ENCODE measurements at places on chromosomes 7 and 10.

- no peak for DNase-seq
These were observed 9.6 kb upstream of the CFAP70 start for GRCh38 chr10:73368238-73368637.

GRCh38 chr10:3755440-3756359 is 29.3 kb downstream of the KLF6 start:
- no peak for DNase-seq

- DNase-seq: no peak
These were observed 135.7 kb upstream of the MGMT start for GRCh38 chr10:129331207-129331838.

DNA sequence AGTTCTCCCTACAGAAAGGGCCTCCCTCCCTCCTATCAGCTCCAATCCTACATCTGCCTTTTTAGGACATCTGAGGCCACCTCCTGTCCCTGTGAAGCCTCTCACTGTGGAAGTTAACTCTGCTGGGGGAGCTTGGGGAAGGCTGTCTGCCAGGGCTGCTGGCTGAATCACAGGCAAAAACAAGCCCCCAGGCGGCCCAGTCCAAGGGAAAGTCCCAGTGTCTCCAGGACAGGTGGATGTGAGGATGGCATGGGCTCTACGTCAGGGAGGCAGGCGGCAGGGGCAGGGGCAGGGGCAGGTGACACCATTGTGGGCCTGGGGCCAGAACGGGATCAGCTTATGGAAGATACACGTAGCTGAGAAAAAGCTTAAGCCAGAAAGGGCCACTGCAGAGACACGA is 240.2 kb downstream of the MAD1L1 start:
- DNase-seq: no peak

- DNase-seq: no peak
These were observed 159.2 kb upstream of the PLXNA4 start for GRCh38 chr7:132735476-132735875.

- DNase-seq: peak; percentile 38
These were observed 187.1 kb downstream of the KIF20B start for GRCh38 chr10:89888321-89889070.

DNA sequence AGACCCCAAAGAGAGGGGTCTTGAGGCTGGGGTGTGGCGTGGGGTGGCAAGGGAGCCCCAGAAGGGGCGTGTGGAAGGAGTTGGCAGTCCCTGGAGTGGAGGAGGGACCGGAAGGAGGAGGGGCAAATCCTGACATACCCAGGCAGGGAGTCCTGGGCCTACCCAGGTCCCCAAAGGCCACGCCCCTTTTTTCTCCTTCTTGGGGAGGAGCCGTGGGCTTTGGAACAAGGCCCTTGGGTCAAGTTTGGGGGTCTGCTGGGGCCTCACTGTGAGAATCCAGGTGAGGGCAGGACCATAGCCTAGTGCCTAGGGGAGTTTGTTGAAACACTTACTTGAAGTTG is 1.2 kb upstream of the SMARCD3 start:
- DNase-seq: peak; percentile 20

GRCh38 chr7:53947732-53948131 is 594.4 kb upstream of the VSTM2A start:
- DNase-seq: no peak

GRCh38 chr10:131146790-131147189 is 164.7 kb downstream of the TCERG1L start:
- DNase-seq: no peak

DNA sequence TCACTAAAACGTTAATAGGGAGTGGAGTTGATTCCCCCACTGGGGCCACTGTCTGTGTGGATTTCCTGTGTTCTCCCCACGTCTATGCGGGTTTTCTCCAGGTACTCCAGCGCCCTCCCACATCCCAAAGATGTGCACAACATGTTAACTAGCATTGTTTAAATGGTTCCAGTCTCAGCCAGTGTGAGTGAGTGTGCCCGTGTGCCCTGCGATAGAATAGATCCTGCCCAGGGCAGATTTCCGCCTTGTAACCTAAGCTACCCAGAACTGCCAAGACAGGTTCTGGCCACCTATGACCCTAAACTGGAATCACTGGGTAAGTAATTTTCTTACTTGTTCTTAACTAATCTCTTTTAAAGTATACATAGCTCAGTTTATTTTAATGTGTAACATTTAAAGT is 58.5 kb downstream of the CCDC6 start:
- no peak for DNase-seq

- peak; percentile 50 for DNase-seq
These were observed 349.0 kb downstream of the SORCS1 start for GRCh38 chr10:106815427-106816043.

- DNase-seq: peak; percentile 97
These were observed 31.5 kb downstream of the PIK3AP1 start for GRCh38 chr10:96688789-96689188.

DNA sequence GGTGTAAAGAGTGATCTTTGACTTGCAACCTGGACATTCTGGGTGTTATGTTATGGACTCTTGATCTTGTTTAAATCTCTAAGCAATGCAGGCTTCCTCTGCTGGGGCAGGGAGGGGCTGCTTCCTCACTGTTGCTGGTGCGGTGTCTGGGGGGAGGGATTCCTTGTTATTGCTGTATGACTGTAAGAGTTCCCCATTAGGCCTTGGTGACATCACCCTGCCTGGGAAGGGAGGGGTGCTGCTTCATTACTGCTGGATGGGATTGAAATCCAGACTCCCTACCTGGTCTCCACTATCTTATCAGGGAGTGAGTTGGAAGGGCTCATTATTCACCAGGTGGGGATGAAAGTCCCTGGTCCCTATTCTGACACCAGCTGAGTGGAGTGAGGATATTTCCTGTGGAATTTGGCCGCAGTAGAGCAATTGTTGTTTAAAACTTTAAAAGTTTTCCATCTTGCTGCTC is 8.8 kb downstream of the OGDH start:
- peak; percentile 73 for DNase-seq

GRCh38 chr7:26616235-26616634 is 248.2 kb downstream of the SKAP2 start:
- no peak for DNase-seq

- DNase-seq: no peak
These were observed 458.1 kb downstream of the RPS24 start for GRCh38 chr10:78491812-78492211.

DNA sequence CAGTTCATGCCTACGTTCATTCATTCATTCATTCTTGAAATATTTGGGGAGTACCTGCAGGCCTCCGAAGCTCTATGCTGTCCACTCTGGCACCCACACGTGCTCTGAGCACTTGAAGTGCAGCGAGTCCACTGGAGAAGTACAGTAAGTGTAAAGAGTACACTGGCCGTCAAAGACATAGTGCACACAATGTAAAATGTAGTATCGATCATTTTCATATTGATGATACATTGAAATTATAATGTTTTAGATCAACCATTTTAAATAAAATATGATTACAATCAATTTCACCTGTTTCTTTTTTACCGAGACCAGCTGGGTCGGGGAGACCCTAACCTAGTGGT is 37.0 kb upstream of the PURB start:
- DNase-seq: no peak

GRCh38 chr7:150942001-150942590 is 36.0 kb downstream of the KCNH2 start:
- DNase-seq: peak; percentile 93

DNA sequence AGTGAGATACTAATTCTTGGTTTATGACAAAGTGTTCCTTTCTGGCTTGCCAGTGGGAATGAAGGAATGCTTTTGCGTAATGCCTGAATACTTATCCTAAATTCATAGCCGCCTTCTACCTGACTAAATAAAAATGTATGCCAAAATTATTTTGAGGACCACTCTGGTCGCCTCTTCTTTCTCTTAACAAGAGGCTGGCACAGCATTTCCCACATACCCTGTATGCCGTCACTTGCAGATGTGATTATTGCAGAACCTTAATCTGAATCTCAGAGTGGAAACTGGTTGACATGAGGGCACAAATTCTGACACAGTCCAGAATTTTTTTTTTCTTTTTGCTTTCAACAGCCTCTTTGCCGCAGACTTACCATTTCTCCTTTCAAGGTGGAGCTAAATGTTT is 124.6 kb upstream of the GLCCI1 start:
- DNase-seq: no peak

GRCh38 chr10:80498833-80499741 is 38.6 kb upstream of the SH2D4B start:
- peak; percentile 92 for DNase-seq

Measured in hematopoietic multipotent progenitor cell treated with erythropoietin and hydrocortisone succinate and interleukin-3 and kit ligand, for 4 days (in vitro differentiated cells).